CD8-positive, alpha-beta memory T cell (primary cell): ENCODE measurements at places on chromosomes 4 and X.
A peak's percentile ranks its signal among the peaks of the same experiment; 100 is the strongest.

DNA sequence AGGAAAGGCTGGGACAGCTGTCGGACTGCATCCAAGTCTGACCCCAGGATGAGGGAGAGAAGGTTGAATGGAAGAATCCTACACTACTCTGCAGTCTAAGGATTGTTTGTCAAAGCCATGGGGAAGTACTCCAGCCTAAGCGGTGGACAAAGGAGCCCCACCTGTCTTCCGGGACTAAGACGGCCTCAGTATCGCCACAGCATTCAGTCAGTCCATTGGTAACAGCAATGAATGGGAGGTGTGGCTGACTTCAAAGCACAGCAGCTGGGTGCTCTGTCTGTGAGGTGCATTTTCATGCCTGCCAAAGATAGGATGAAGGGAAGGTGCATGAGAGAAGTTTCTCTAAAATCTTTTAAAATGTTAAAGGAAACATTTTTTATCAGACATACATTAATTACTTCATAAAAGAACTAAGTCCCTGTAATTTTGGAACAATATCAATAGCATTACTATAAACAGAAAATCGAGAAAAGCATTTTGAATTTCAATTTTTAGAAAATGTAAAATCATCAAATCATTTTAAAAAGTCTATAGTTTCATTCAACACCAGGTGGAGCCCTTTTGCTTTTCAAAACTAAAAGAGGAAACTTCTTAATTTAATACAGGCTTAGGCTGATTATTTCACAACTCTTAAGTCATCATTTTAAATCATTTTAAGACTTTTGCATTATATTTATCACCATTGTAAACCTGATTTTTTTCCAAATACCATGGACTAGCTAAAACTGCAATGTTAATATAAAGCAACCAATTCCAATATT is 27.6 kb upstream of the INTU start:
- H3K27me3 ChIP-seq = no peaks in the 10 kb centered on the region
- H3K27ac ChIP-seq = no peak overlapping the region
- H3K36me3 ChIP-seq = no peaks in the 10 kb centered on the region
- H3K4me3 ChIP-seq = no peak overlapping the region
- no peaks in the 10 kb centered on the region for H3K4me1 ChIP-seq

GRCh38 chr4:107800706-107801105 is 24.0 kb upstream of the SGMS2 start:
- H3K27ac ChIP-seq = no peak overlapping the region
- H3K27me3 ChIP-seq = no peaks in the 10 kb centered on the region
- no peaks in the 10 kb centered on the region for H3K4me1 ChIP-seq
- H3K4me3 ChIP-seq = no peak overlapping the region
- DNase-seq = no peak

DNA sequence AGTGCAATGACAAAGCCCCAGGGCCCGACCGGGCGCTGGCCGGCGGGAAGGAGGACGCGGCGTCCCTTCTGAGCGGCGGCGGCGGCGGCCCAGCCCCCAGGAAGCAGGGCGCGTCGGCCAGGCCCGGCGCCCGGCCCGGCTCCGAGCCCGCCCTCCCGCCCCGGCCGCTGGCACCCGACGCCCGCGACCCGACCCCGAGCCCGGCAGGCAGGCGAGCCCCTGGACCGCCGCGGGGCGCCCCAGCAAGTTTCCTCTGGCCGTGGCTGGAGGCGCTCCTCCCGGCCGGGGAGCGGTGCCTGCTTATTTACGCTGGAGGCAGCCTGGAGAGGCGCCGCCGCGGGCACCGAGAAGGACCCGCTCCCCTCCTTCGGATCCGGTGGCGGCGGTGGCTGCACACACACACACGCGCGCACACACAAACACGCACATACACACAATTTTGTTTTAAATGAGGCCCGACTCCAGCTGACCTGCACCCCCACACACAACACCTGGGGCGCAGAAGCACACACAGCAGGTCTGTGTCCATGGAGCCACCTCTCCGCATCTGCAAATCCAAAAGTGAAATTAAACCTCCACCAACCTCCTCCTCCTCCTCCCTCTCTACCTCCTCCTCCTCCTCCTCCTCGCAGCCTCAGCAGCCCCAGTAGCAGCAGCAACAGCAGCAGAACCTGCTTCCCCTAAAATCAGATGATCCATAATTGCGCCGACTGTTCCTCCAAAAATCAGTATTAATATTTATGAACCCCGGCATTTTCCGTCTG is 669 bp downstream of the IRF2 start:
- peak overlapping the region; percentile 94 for H3K27ac ChIP-seq
- peak overlapping the region; percentile 100 for H3K4me3 ChIP-seq
- peaks cover 42% of the 10 kb centered on the region for H3K4me1 ChIP-seq
- no peaks in the 10 kb centered on the region for H3K36me3 ChIP-seq

DNA sequence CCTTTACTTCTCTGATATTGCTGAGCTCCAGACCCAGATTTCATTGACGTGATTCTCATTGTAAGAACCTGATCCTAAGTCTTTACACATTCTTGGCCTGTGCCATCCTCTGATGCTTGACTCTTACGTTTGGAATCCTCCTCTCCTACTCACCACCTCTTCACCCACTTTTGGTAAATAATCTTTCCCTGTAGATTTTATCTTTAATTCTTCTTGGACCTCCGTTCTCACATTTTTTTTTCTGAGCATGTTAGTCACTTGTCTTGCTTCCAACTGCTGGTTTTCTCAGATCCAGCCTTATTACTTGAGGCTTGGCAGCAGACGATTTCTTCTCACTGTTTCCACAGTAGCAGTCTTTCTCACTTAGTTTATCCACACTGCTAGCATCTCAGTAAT is 12.4 kb upstream of the SH3RF1 start:
- DNase-seq = no peak
- no peak overlapping the region for H3K4me3 ChIP-seq
- no peaks in the 10 kb centered on the region for H3K4me1 ChIP-seq
- H3K36me3 ChIP-seq = no peaks in the 10 kb centered on the region
- H3K27ac ChIP-seq = no peak overlapping the region

- H3K36me3 ChIP-seq = no peaks in the 10 kb centered on the region
- H3K4me1 ChIP-seq = no peaks in the 10 kb centered on the region
- no peaks in the 10 kb centered on the region for H3K27me3 ChIP-seq
- H3K4me3 ChIP-seq = no peak overlapping the region
- no peak for DNase-seq
Observed at GRCh38 chr4:84568496-84568895, 14.4 kb upstream of the CDS1 start.

- DNase-seq = no peak
- H3K36me3 ChIP-seq = no peaks in the 10 kb centered on the region
- H3K4me1 ChIP-seq = no peaks in the 10 kb centered on the region
- H3K27ac ChIP-seq = no peak overlapping the region
Observed at GRCh38 chr4:80221161-80221560, 23.9 kb downstream of the PRDM8 start.

DNA sequence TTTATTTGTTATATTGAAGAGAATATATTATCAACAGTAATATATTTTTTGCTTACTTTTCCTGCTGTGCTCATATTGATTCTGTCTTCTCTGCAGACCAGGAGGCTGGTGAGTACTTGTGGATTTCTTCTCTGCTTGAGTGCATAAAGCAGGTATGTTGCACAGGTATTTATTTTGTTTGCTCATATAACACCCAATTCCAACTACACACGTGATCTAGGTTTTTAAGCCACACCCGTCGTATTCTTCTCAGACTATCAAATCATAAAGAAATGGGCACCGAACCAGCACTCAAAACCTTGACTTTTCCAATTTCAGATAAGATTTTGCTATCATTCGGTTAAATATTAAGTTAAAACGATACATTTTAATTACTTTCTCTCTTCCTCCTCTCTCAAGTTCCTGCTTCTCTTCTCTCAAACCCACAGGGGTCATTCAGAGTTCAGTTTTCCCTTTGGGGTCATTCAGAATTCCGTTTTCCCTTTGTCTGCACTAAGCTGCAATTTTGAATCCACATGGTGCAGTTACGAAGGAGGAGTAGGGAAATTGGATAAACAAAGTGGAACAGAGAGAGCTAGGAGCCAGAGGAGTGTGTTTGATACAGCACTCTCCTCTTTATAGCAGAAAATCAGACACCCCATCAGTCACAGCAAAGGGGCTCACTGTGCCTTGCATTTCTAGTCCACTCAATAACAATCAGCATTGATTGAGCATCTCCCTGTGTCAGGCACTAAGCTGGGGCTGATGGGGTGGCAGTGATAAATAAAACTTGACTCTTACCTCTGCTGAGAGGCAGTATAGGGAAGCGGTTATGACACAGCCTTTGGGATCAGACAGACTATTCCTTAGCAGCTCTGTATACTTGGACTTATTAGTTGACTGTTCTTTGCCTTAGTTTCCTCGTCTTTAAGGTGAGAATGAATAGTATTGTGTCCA is at the start of gene ADH1C:
TSS of gene ADH1C (minus strand) at position 145 of the 936 bp plus-strand sequence. CDS start at position 74, 71 bp downstream.
- no peaks in the 10 kb centered on the region for H3K36me3 ChIP-seq
- no peak within 1 kb of the TSS for H3K27ac ChIP-seq
- no peak for DNase-seq
- H3K4me3 ChIP-seq = no peak within 1 kb of the TSS

DNA sequence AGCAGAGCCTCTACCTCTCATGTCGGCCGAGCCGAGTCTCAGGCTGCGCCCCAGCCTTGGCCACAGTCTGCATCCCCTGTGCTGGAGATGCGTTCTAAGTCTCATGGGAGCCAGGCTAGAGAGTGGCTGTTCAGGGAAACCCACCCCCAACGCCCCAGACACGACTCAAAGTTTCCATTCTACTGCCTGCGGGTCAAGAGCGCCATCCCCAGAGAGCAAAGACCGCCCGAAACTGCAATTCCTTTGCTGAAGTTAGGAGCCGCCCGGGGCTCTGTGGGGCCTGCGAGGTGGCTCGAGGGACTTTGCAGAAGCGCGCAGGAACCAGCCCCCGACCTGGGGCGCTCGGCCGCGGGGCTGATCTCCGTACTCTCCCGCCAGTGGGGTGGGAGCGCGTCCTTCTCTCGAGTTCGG is 10.0 kb upstream of the ELF4 start:
- no peaks in the 10 kb centered on the region for H3K4me1 ChIP-seq
- H3K4me3 ChIP-seq = peak overlapping the region; percentile 41
- DNase-seq = no peak
- H3K27me3 ChIP-seq = no peaks in the 10 kb centered on the region
- no peaks in the 10 kb centered on the region for H3K36me3 ChIP-seq
- H3K27ac ChIP-seq = peak overlapping the region; percentile 31

DNA sequence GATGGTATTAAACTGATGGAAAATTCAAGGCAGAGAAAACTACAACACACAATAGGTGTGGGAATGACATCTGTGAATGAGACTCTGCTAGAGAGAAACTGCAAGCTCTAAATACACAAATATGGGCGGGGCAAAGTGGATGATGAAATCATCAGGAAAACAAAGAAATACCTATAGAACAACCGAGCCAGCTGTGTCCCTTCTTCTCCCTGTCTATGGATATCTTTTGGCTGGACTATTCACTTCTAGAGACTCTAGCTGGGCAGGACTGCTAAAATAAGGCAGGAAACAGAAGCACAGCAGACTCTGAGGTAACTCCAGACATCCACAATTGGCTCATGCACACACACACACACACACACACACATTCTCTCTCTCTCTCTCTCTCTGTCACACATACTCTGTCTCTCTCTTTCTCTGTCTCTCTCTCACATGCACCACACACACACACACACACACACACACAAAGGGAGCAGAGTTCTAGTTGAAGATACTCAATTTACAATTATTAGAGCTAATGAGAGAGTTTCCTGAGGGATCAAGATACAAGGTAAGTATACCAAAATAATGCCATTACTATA is 27.2 kb upstream of the EDNRA start:
- no peak overlapping the region for H3K4me3 ChIP-seq
